CD14-positive monocyte (primary cell): ENCODE measurements at places on chromosomes 6 and 20.
A peak's percentile ranks its signal among the peaks of the same experiment; 100 is the strongest.

GRCh38 chr6:12958052-12958706 is 241.6 kb downstream of the PHACTR1 start:
- H3K27me3 ChIP-seq, result no peaks in the 10 kb centered on the region
- no peak overlapping the region for H3K27ac ChIP-seq
- H3K4me3 ChIP-seq, result peak overlapping the region; percentile 97
- no peak for DNase-seq
- peaks cover 29% of the 10 kb centered on the region for H3K4me1 ChIP-seq

- no peak overlapping the region for H3K4me3 ChIP-seq
- H3K27ac ChIP-seq, result no peak overlapping the region
- H3K36me3 ChIP-seq, result no peaks in the 10 kb centered on the region
- DNase-seq, result no peak
- H3K27me3 ChIP-seq, result peaks cover 3% of the 10 kb centered on the region
Measured at GRCh38 chr6:161271343-161272030, 2.4 kb downstream of the AGPAT4 start.

GRCh38 chr6:5471637-5472398 is 210.5 kb downstream of the FARS2 start:
- H3K27me3 ChIP-seq, result no peaks in the 10 kb centered on the region
- no peaks in the 10 kb centered on the region for H3K4me1 ChIP-seq
- H3K4me3 ChIP-seq, result no peak overlapping the region
- H3K36me3 ChIP-seq, result no peaks in the 10 kb centered on the region

DNA sequence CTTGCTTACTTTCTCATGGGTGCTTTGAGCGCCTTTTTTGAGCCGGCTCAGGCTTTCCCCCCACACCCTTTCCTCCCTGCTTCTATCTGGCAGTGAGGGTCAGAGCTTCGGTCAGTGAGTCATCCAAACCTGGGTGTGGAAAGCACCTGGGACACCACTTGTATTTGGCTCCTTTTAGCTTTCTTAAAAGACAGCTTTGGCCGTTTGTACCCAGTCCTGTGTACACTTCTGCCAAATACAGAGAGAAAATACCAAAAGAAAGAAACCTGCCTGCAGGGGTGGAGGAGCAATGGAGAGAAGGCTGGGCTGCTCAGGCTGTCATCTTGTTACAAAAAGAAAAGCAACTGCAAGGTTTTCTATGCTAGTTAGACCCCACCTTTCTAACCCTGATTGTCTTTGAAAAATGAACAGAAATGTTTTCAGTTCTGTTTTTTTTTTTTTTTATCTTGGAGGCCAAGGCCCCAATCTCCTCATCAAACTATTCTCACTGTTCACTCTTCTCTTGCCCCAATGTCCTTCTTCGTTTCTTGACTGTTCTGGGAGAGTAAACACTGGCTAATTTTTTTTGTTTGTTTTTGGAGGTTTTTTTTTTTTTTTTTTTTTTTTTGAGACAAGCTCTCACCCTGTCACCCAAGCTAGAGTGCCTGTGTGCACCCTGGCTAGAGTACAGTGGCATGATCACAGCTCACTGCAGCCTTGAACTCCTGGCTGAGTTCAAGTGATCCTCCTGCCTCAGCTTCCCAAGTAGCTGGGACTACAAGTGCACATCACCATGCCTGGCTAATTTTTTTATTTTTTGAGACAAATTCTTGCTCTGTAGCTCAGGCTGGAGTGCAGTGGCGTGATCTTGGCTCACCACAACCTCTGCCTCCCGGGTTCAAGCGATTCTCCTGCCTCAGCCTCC is 76.4 kb downstream of the SSR1 start:
- H3K36me3 ChIP-seq, result peaks cover 54% of the 10 kb centered on the region
- peak overlapping the region; percentile 49 for H3K27ac ChIP-seq
- no peak for DNase-seq
- H3K4me3 ChIP-seq, result no peak overlapping the region

- no peak overlapping the region for H3K27ac ChIP-seq
- H3K4me3 ChIP-seq, result no peak overlapping the region
- no peak for DNase-seq
- H3K4me1 ChIP-seq, result no peaks in the 10 kb centered on the region
- H3K36me3 ChIP-seq, result no peaks in the 10 kb centered on the region
- no peaks in the 10 kb centered on the region for H3K27me3 ChIP-seq
Measured at GRCh38 chr6:147983581-147984366, 358.9 kb upstream of the SASH1 start.

GRCh38 chr6:134080171-134080795 is 27.9 kb upstream of the SLC2A12 start:
- H3K4me1 ChIP-seq, result no peaks in the 10 kb centered on the region
- H3K27me3 ChIP-seq, result no peaks in the 10 kb centered on the region
- DNase-seq, result no peak
- H3K36me3 ChIP-seq, result no peaks in the 10 kb centered on the region
- no peak overlapping the region for H3K4me3 ChIP-seq

- H3K27me3 ChIP-seq, result no peaks in the 10 kb centered on the region
- H3K27ac ChIP-seq, result no peak overlapping the region
- no peaks in the 10 kb centered on the region for H3K36me3 ChIP-seq
- H3K4me3 ChIP-seq, result no peak overlapping the region
- no peaks in the 10 kb centered on the region for H3K4me1 ChIP-seq
Measured at GRCh38 chr6:45590226-45590625, 212.5 kb upstream of the SUPT3H start.

- H3K27me3 ChIP-seq, result no peaks in the 10 kb centered on the region
- H3K4me1 ChIP-seq, result peaks cover 62% of the 10 kb centered on the region
- no peak for DNase-seq
- peak overlapping the region; percentile 91 for H3K27ac ChIP-seq
Measured at GRCh38 chr6:116447052-116447451, 14.1 kb upstream of the CALHM6 start.

DNA sequence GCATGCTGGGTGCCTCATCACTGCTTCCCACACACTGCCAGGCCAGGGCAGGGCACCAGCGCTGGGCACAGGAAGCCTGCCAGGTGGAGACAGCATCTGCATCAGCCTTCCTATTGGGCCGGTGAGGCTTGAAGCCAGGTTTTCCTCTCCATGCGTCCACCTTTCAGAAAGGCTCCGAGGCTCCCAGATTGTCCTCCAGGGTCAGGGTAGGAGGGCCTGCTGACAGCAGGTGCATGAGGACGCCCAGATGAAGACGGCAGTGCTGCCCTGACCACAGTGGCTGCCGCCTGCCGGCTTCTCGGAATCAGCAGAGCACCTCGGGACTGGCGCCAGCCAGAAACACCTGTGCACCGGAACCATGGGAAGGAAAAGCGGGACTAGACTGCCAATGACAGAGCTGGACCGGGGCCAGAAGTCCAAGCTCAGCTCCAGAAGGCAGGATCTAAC is 170.5 kb upstream of the CST7 start:
- H3K36me3 ChIP-seq, result no peaks in the 10 kb centered on the region
- DNase-seq, result no peak
- no peak overlapping the region for H3K4me3 ChIP-seq
- peaks cover 7% of the 10 kb centered on the region for H3K27me3 ChIP-seq

GRCh38 chr6:1486387-1486786 is 97.0 kb downstream of the FOXF2 start:
- no peaks in the 10 kb centered on the region for H3K27me3 ChIP-seq
- DNase-seq, result no peak

- H3K36me3 ChIP-seq, result no peaks in the 10 kb centered on the region
- no peak for DNase-seq
- no peaks in the 10 kb centered on the region for H3K4me1 ChIP-seq
- no peak overlapping the region for H3K27ac ChIP-seq
- H3K4me3 ChIP-seq, result no peak overlapping the region
Measured at GRCh38 chr6:33812669-33813068, 8.9 kb upstream of the MLN start.

DNA sequence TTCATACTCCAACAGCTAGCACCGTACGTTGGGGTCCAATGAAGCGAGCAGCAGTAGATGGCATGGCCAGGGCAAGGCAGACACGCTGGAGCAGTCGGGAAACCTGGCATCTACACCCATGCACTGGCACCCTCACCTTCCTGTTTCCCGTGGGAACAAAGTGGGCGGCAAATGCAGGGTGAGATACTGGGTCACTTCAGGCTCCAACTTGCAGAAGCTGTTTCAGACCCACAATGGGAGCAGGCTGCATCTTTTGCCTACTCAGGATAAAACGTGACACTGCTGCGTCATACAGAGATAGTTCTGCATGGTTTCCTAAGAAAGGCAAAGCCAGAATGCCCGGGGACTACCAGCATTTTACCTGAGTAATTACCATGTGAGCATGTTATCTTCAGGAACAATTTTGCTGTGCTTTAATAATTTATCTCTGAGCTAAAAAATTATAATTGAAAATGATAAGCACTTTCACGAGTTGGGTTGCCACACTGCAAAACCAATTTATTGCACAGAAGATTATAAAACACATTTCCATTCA is 10.9 kb upstream of the CD93 start:
- no peak overlapping the region for H3K27ac ChIP-seq
- H3K4me3 ChIP-seq, result no peak overlapping the region
- peaks cover 39% of the 10 kb centered on the region for H3K4me1 ChIP-seq
- DNase-seq, result no peak
- H3K27me3 ChIP-seq, result no peaks in the 10 kb centered on the region

- H3K27me3 ChIP-seq, result no peaks in the 10 kb centered on the region
- no peak for DNase-seq
- no peak overlapping the region for H3K27ac ChIP-seq
Measured at GRCh38 chr6:138654715-138655634, 118.6 kb upstream of the CCDC28A start.

DNA sequence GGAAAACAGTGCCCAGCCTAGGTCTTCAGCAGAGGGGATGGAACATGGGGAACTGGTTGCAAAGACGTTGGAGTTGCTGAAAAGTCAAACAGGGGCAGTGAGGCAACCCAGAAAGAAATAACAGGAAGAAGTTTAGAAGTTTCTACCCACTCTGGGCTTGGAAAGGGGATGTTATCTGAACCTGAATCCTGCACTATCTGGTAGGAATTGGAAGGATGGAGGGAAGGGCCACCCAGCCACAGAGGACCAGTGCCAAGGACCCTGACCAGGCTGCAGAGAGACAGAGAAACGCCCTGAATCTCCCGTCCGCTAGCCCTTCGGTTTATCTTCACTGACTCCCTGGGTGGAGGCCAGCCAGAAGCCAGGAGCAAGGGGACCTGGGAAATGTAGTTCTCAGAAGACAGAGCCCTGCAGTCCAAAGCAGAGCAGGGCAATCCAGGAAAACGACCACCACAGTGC is 217.3 kb upstream of the RREB1 start:
- no peaks in the 10 kb centered on the region for H3K27me3 ChIP-seq
- peak; percentile 45 for DNase-seq
- no peaks in the 10 kb centered on the region for H3K36me3 ChIP-seq
- peak overlapping the region; percentile 81 for H3K27ac ChIP-seq
- no peak overlapping the region for H3K4me3 ChIP-seq
- peaks cover 66% of the 10 kb centered on the region for H3K4me1 ChIP-seq

DNA sequence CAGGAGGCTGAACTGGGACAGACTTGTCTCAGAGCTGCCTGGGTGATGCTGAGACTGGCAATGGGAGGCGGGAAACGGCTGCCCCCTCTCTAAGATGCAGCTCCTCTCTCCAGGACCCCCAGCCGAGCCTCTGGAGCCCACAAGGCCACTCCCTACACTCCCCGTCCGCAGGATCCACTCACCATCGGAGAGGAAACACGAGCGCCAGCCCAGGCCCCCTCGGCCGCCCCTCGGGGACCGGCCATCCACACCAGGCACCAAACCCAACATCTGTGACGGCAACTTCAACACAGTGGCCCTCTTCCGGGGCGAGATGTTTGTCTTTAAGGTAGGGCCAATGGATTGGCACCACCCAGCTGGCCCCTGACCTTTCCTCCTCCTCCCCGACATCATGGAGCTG is 10.8 kb downstream of the MMP24OS start:
- no peaks in the 10 kb centered on the region for H3K27me3 ChIP-seq
- no peak overlapping the region for H3K27ac ChIP-seq
- no peaks in the 10 kb centered on the region for H3K4me1 ChIP-seq

GRCh38 chr6:113701552-113702254 is 155.4 kb upstream of the MARCKS start:
- no peak overlapping the region for H3K4me3 ChIP-seq
- no peak overlapping the region for H3K27ac ChIP-seq
- no peak for DNase-seq
- peaks cover 16% of the 10 kb centered on the region for H3K4me1 ChIP-seq
- H3K36me3 ChIP-seq, result no peaks in the 10 kb centered on the region

- no peaks in the 10 kb centered on the region for H3K4me1 ChIP-seq
- H3K4me3 ChIP-seq, result no peak overlapping the region
- H3K27ac ChIP-seq, result no peak overlapping the region
Measured at GRCh38 chr6:63504777-63505384, 67.4 kb upstream of the LOC128125822 start.

DNA sequence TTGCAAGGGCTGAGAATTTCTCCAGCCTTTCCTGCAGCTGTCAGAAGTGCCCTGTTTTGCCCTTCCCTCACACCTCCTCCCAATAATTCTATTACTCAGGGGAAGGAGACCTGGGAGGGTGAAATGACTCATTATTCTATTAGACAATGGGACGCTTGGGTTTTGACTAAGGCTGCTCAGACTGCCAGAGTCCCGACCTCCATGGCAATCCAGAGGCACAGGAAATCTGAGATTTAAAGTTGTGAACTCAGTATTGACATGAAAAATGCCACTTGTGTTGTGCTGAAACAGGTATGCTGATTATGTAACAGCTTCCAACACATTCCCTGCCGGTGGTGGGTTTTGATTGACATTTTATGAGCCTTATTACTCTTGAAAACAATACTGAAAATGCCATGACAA is 625.9 kb upstream of the FLRT3 start:
- no peaks in the 10 kb centered on the region for H3K36me3 ChIP-seq
- H3K4me3 ChIP-seq, result no peak overlapping the region
- H3K27ac ChIP-seq, result no peak overlapping the region
- no peaks in the 10 kb centered on the region for H3K4me1 ChIP-seq
- DNase-seq, result no peak
- no peaks in the 10 kb centered on the region for H3K27me3 ChIP-seq

DNA sequence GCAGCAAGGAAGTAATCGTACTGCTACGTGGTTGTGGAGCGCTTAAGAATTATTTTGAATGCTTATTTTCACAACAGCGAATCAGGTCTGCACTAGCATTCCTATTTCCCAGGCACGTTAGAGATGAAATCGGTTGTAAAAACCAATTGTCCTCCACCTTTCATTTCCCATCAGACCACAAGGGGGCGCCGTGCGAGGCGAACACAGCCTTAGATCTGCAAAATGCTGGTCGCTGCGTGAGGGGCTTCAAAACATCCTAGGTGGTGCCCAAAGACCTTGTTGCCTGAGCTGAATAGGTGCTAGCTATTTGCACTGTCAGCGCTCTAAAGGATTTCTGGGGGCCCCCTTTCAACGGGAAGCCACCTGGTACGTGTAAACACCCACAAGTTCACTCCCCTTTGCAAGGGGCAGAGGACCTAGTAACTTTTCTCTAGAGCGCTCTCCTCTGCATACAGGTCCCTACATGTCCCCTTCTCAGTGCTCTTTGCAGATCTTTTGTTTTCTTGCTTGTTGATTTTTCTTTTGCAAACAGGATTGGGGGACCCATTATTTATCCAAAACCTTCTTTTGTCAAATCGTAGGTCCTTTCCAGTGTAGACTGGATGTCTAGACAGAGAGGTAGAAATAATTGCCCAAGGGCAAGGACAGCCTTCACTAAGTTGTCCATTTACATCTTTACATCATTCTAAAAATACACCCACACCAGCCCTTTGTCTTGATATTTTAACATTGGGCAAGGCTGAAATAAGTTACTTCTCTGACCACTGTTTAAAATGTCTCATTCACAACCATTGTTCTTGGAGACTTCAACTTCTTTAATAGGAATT is 59.8 kb downstream of the NEDD9 start:
- H3K27ac ChIP-seq, result no peak overlapping the region
- peaks cover 8% of the 10 kb centered on the region for H3K4me1 ChIP-seq
- no peaks in the 10 kb centered on the region for H3K36me3 ChIP-seq
- no peaks in the 10 kb centered on the region for H3K27me3 ChIP-seq
- peak; percentile 62 for DNase-seq

GRCh38 chr6:56479381-56479780 is 163.3 kb downstream of the DST start:
- no peak overlapping the region for H3K4me3 ChIP-seq
- no peak overlapping the region for H3K27ac ChIP-seq
- no peaks in the 10 kb centered on the region for H3K4me1 ChIP-seq
- DNase-seq, result no peak
